Activated CD4-positive, alpha-beta memory T cell treated with anti-CD3 and anti-CD28 coated beads, Interleukin-2, amount 10 ng/mL, durations not matched to agents 7 days and 5 days (primary cell): ENCODE measurements at places on chromosomes 5 and 9. TPM values are rescaled to one million over a fixed set of nuclear protein-coding genes. Genes with fewer than 3 reads are reported as not detected.

WDR31 gene
- 0.85 TPM for total RNA-seq

PAEP gene
- not detected for total RNA-seq

SPINK1 gene
- total RNA-seq = not detected

MARCHF3 gene
- total RNA-seq = 0.68 TPM

CDKN2A gene
- total RNA-seq = 19.4 TPM

SLC31A1 gene
- total RNA-seq = 9.2 TPM

GABRA6 gene
- total RNA-seq = not detected

ZNF300 gene
- 0.43 TPM for total RNA-seq

QRFP gene
- total RNA-seq = not detected
